Activated CD8-positive, alpha-beta memory T cell treated with anti-CD3 and anti-CD28 coated beads for 1 hour (primary cell): ENCODE measurements at places on chromosomes 5 and 9.

DNA sequence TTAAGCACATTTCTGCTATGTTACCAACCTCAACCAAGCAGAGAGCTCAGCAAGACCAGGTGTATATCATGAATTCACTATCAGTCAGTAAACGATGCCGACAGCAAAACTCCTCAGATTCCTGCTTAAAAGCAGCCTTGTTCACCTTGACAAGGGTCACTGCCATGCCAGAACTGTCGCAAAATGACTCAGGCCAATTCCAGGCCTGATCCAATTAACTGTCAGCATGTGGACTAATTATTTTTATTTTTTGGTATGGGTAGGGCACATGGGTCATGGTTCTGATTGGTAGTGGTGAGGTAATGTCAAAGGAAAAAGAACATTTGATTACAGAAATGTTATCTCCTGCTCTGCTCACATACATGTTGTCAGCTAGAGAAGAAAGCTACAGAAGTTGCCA lies 214.2 kb upstream of the OTULINL start:
- no peak for DNase-seq

DNA sequence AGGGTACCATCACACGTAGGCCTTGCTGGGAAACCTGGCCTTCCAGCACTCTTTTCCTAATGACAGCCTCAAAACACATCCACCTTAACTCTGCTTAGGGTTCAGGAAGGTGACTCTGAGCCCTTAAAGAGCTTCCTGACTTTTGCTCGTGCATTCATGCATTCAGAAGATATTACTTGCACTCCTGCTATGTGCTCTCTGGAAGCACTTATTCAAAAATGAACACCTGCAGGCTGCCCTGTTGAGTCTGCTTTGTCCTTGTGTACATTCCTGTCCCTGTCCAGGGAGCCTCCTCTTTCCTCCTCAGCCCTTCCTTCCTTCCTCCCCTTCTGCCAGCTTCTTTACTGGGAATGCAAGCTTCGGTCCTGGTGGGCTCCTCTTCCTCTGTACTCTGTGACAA lies 61.5 kb downstream of the SPRY4 start:
- no peak for DNase-seq

- no peak for DNase-seq
Observed at GRCh38 chr5:113495422-113495841, 7.2 kb upstream of the MCC start.

DNA sequence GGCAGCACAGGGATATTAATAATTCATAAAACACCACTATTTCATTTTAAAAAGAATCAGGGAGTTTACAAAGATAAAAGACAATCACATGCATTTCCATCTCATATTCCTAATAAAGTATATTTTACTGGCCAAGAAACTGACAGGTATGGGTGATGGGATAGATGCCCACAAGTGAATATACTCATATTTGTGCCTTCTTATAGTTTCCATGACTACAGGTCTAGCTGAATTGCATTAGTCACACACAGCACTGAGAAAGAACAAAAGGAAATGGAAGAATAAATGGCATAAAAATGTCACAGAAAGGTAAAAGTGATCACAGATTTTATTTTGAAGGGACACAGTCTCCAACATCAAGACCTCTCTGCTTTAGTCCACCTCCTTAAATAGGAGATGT lies 193.5 kb downstream of the PLK2 start:
- no peak for DNase-seq

DNA sequence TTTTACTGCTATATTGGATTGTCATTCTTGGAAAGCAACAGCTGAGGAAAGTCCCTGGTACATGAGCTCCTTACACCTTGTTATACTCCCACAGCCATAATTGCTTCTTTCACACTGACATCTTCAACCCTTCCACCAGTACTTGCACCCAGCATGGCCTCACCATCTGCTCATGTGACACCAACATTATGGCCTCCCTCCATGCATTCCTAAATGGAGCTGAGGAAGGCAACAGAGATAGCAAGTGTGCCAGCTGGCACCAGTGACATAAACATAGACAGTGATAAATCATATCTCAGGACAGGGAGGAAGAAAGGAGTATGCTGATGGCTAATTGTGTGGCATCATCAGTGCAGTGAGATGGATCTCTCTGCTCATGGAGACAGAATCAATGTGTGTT lies 119.5 kb downstream of the BAAT start:
- DNase-seq: no peak

GRCh38 chr5:175773534-175774070 lies 97.8 kb upstream of the CPLX2 start:
- no peak for DNase-seq

DNA sequence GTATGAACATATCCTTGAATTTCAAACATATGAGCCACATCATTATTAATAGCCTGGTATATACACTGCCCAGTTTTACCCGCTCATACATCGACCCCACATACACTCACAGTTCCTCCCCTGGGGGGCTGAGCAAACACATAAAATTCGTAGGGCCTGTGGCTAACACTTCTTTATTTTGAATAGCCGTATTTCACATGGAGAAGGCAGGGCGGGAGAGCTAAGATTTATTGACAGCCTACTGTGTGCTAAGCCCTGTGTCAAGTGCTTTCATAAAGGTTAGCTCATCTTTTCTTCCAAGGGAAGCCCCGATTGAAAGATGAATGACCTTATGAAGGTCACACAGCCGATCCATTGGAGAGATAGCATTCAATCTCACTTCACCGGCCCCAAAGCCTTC lies 134.4 kb downstream of the ENC1 start:
- no peak for DNase-seq

GRCh38 chr5:67363963-67364362 lies 167.4 kb upstream of the CD180 start:
- no peak for DNase-seq
